ENCODE measurements at places on chromosomes 7 and 10.

- no peak for DNase-seq
Measured at GRCh38 chr10:130967784-130968183, 343.7 kb downstream of the TCERG1L start.

DNA sequence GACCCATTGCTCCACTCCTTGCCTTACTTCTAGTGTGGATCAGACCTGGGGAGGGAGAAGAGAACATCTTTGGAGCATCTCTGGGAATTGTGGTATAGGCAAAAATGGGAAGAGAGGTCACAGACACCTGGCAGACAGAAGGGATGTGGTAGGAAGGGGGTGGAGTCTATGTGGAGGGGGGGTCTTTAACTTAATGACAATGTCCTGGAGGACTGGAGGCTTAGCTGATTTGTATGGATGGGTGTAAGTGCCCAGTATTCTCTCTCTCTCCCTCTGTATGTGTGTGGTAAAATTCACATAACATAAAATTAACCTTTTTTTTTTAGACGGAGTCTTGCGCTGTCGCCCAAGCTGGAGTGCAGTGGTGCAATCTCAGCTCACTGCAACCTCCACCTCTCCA lies 3.1 kb upstream of the LDB1 start:
- DNase-seq: no peak

GRCh38 chr7:52100-52499 lies 140.3 kb upstream of the FAM20C start:
- DNase-seq: no peak

GRCh38 chr10:129935867-129936152 lies 28.3 kb downstream of the EBF3 start:
- no peak for DNase-seq

GRCh38 chr7:30933124-30933974 lies 21.7 kb downstream of the AQP1 start:
- no peak for DNase-seq

DNA sequence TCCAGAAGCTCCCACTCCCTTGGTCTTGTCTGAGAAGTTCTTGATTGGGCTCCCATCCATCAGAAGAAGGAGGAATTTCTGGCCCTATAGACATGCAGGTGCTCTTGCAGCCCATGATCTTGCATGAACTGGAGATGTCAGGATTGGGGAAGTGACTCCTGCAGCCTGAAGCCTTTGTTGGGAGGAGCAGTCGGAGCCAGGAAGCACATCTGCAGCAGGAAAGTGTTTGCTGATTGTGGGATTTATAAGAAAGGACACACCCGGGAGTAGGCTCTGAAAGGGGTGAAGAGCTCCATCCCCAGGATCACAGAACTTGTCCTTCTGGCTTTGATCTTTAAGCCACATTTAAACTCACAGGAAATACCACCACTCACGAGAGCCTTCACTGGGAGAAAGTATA lies 185.2 kb downstream of the DYNC1I1 start:
- no peak for DNase-seq

- no peak for DNase-seq
Measured at GRCh38 chr7:133300088-133300487, 47.2 kb downstream of the EXOC4 start.

- no peak for DNase-seq
Measured at GRCh38 chr7:1114088-1114487, 26.2 kb downstream of the GPER1 start.

- no peak for DNase-seq
Measured at GRCh38 chr7:20264623-20265022, 47.4 kb upstream of the MACC1 start.

- DNase-seq: no peak
Measured at GRCh38 chr7:30322271-30323005, 38.0 kb downstream of the ZNRF2 start.

- DNase-seq: no peak
Measured at GRCh38 chr10:69718951-69719350, 82.8 kb upstream of the COL13A1 start.

- no peak for DNase-seq
Measured at GRCh38 chr7:37344886-37345579, 103.6 kb downstream of the ELMO1 start.

- no peak for DNase-seq
Measured at GRCh38 chr7:94378356-94378755, 16.3 kb upstream of the COL1A2 start.

DNA sequence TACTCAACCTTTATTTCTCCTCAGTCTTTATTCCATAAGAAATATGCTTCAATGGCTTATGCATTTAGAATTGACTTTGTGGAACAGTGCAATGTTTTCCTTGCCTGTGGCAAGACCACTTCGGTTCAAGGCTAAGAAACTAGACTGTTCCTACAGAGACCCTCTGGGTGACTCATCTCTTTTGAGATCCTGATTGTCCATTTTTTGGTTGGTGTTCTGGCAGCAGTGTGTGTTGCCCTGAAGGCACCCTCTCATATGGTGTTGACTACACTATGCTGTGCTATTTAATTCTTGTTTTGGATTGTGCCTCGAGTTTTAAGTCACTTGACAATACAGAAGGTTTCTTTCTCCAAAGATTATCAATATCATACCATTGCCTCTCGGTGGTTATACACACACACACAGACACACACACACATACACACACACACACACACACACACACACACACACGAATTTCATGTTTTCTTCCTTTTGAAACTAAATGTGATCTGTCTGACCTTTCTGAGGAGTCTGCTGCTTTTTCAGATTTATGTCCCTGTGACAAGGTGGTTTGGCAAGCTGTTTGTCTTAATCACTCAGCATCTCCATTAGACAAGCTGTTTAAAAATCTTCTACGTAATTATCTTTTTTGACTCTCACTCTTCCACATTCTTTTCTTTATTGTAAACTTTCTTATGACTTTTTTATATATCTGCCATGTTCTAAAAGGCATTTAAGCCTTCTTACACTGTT lies 187.2 kb downstream of the VTI1A start:
- DNase-seq: no peak

GRCh38 chr10:45456822-45457221 lies 82.8 kb downstream of the ALOX5 start:
- peak; percentile 69 for DNase-seq

DNA sequence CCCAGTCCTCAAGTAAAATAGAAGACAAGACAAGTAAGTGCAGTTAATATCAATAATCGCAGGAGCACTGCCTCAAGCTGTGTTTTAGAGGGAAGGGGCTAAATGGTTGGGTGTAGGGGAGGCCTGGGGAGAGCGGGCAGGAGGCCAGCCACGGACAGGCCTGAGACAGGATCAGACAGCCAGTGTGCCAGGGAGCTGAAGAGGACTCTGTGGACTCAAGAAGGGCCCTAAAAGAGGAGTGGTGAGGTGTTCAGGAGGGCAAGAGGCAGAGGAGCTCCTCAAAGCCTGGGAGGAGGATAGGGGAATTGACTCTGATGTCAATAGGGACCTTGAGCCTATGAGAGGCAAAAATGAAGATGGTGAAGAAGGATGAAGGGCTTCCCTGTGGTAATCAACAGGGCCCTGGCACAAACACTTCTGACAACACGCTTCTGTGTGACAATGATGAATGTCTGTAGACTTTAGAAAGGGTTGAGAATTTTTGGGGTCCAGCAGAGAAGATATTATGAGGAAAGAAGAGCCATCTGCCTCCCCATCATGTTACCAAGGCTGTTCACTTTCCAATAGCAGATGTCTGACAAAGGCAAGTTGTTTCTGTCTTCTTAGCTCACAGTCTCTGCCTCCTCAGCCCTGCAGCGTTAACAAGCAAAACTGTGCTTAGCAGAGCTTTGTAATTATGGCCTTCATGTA lies 2.4 kb upstream of the PTPRE start:
- DNase-seq: no peak

- no peak for DNase-seq
Measured at GRCh38 chr10:50477287-50478203, 146.2 kb downstream of the SGMS1 start.

- DNase-seq: no peak
Measured at GRCh38 chr7:44757311-44757710, 8.7 kb downstream of the ZMIZ2 start.

DNA sequence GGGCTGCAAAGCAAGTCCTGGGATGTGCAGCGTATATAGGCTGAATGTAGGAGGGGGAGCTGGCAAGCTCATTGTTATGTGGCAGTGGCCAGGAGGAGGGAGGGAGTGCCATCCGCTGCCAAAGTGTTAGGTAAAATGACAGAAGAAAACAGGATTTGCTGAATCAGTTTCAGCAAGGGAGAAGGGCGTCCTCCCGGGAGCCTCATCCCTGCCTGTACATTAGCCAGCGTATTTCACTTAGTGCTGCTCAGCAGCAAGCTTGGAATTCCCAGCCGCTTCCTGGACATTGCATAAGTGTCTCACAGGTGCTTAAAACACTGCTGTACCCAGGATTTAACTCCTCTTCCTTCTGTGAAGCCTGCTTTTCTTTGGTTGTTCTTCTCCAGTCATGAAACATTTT lies 2.5 kb downstream of the NIPSNAP2 start:
- DNase-seq: no peak

DNA sequence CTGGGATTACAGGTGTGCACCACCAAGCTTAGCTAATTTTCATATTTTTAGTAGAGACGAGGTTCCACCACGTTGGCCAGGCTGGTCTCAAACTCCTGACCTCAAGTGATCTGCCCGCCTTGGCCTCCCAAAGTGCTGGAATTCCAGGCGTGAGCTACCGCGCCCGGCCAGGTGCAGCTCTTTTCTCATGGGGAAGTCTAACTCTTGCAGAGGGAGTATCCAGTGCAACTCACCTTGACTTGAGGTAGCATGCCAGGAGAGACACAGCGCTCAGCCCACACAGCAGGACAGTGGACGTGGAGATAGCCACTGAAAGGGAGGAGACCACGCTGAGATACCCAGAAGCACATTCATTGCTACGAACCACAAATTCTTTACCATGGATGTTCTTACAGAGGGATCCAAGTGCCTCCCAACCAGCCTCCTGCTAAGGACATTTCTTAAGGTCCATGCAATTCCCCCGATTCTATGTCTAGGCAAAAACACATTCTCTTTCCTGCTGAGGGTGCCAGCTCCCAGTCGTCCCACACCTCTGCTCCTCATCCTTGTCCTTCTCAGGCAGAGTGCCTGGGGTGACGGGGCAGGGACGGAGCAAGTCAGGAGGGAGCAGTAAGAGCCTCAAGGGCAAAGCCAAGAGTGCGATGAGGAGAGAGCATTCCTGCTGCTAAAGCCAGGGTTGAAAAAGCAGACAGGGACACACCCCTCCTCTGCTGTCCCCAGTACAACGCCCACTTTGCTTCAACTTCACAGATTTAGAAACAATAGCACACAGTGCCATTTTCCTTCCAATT lies 21.0 kb downstream of the IL15RA start:
- DNase-seq: no peak

DNA sequence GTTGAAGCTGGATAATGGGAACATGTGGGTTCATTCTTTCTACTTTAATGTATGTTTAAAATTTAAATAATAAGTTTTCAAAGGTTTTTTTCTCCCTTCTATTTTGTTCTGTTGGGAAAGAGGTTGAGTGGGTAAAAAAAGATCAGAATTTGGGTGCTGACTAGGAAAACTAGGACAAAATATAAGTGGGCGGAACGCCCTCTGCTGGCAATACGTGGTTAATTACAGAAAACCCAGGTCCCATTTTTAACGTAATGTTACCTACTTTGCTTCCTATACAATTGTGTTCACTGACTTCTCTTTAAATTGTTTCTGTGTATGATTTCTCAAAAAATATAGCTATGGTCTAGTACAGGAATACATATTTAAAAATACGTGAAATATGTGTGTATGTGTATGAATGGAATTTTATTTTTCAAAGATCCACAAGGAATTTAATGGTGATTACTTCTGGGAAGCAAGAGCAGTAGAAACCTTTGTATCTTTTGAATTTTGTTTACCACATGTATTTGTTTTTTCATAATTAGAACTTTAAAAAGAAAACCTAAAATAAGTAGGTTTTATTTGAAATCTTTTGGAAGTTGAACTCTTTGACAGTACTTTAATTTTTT lies 8.7 kb downstream of the ECD start:
- no peak for DNase-seq

DNA sequence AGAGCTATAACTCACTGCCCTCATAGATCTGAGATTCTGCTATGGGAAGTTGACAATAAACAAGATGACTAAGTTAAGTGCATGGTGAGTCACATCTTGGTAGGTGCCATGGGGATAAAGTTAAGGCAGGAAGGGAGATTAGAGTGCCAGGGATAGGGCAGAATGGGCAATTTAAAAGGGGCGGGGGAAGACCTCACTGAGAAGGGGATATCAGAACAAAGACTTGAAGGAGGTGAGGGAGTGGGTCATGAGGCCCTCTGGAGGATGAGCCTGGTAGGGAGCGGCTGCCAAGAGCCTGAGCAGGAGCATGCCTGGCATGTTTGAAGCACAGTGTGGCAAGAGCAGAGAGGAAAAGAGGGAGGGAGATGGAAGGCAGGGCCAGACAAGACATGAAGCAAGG lies 34.8 kb upstream of the INMT start:
- no peak for DNase-seq

DNA sequence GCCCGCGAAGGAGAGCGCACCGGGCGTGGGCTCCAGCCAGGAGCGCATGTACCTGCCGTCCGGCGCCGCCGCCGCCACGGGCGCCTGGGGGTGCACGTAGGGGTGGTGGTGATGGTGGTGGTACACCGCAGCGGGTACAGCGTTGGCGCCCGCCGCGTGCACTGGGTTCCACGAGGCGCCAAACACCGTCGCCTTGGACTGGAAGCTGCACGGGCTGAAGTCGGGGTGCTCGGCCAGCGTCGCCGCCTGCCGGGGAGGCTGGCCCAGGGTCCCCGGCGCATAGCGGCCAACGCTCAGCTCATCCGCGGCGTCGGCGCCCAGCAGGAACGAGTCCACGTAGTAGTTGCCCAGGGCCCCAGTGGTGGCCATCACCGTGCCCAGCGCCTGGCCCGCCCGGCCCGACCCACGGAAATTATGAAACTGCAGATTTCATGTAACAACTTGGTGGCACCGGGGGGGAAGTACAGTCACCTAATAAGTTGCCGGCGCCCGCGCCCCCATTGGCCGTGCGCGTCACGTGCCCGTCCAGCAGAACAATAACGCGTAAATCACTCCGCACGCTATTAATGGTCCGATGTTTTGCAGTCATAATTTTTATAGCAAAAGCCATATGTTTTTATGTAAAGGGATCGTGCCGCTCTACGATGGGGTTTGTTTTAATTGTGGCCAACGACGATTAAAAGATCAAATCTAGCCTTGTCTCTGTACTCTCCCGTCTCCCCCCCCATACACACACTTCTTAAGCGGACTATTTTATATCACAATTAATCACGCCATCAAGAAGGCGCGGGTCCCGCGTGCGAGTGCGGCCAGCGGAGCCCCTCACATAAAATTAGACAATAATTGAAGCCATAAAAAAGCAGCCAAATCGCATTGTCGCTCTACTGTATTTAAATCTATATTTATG lies at the start of gene HOXA9:
Gene HOXA9, minus strand, starts transcription at position 449 of the 907 bp plus-strand sequence. Its CDS starts 80 bp downstream, at position 369.
- no peak for DNase-seq

DNA sequence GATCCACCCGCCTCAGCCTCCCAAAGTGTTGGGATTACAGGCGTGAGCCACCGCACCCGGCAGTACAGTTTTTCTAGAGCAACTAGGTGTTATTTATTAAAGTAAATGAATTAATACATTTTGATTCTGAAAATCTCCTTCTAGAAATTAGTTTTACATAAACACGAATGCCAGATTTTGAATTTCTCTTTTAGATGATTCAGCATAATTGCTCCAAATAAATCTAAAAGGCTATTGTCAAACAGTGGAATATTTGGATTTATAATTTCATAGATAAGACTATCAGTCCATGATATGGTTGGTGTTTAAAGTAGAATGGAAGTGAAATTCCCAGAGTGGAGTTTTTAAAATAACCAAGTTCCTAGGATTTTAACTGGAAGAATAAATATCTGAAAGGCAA lies 1.5 kb upstream of the PHF14 start:
- DNase-seq: no peak
